T-helper 17 cell (primary cell): ENCODE measurements at places on chromosomes 7 and 10. TPM values are rescaled to one million over a fixed set of nuclear protein-coding genes. Genes with fewer than 3 reads are reported as not detected.

- no peak for DNase-seq
Measured at GRCh38 chr7:29277436-29278215, 83.1 kb downstream of the CHN2 start.

Gene TMEM184A
- not detected for total RNA-seq

GRCh38 chr10:131657318-131657984, 243.4 kb upstream of the PPP2R2D start:
- no peak for DNase-seq

GRCh38 chr10:119201233-119201632, 6.1 kb upstream of the GRK5 start:
- no peak for DNase-seq

Gene VSTM4
- total RNA-seq = not detected

DNA sequence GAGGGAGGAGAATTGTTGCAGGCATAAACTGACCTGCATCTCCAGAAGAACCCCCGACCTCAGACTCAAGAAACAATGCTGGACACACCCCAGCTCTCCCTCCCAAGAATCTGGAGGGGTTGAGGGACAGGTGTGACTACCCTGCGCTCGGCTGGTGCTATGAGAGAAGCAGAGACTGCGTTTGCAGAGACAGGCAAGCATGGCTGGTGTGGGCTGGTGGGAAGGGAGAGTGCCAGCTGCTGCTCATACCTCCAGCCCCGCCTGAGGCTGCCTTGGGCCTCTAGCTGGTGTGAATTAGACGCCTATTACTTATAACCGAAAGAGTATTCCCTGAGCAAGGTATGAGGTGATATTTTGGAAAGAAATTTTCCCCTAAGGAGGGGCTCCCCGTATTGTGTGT, 48.3 kb upstream of the DDC start:
- no peak for DNase-seq

- no peak for DNase-seq
Measured at GRCh38 chr7:35268953-35269352, 15.1 kb upstream of the TBX20 start.

GRCh38 chr7:22865602-22865960, 42.9 kb upstream of the TOMM7 start:
- DNase-seq = no peak

Gene TRAPPC14
- total RNA-seq = 45.8 TPM
